Cerebellum (tissue), 4 donors: ENCODE measurements at places on chromosomes 4 and X. TPM values are rescaled to one million over a fixed set of nuclear protein-coding genes. Genes with fewer than 3 reads are reported as not detected.

C1QTNF7 gene
- 1.5 TPM for total RNA-seq

SERTM2 gene
- total RNA-seq, result not detected

CT45A1 gene
- total RNA-seq, result not detected

RP2 gene
- total RNA-seq, result 16.8 TPM

MBNL3 gene
- total RNA-seq, result 6.5 TPM

- no peak for DNase-seq
Observed at GRCh38 chr4:125649452-125649851, 334.7 kb downstream of the FAT4 start.

DKC1 gene
- 23.0 TPM for total RNA-seq

DNA sequence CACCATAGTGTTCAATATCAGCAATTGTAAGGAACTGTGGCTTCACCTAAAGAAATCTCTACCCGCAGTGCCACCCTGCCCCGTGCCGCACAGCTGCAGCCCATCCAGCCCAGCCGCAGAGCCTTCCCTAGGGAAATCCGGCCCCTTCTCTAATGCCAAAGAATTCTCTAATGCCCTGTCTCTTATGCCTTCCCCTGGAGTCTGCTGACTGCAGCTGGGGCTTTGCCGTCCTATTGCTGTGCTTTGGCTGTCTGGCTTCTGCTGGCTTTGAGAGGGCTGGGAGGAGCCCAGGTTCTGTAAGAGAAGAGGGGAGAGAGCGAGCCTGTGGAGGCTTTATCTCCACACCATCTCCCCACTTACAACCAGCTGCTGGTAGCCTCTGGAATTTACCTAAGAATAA is 85.9 kb upstream of the HELT start:
- DNase-seq, result no peak

DNA sequence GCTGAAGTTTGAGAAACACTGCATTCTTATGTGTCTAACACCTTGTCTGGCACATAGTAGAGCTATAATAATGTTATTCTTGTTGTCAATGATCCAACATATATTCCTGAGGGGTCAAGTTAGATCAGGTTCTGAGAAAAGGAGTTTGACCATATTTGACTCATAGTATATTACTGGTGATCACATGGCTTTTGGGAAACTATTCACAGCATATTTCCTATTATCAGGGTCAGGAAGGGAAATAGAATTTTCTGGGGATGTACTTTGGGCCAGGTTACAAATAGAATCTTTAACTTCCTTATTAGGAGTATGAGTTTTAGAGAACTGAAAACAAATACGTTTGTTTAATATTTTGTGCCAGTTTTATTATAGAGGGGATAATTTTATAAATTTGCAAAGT is 11.6 kb downstream of the IL15 start:
- DNase-seq, result no peak

TSR2 gene
- total RNA-seq, result 7.2 TPM

ZNF41 gene
- total RNA-seq, result 12.2 TPM

HMX1 gene
- 0.18 TPM for total RNA-seq

GRCh38 chr4:57094832-57095223 is 15.4 kb downstream of the IGFBP7 start:
- no peak for DNase-seq

GRCh38 chr4:38919494-38919893 is 51.9 kb downstream of the FAM114A1 start:
- DNase-seq, result no peak

BCOR gene
- 23.5 TPM for total RNA-seq

DNA sequence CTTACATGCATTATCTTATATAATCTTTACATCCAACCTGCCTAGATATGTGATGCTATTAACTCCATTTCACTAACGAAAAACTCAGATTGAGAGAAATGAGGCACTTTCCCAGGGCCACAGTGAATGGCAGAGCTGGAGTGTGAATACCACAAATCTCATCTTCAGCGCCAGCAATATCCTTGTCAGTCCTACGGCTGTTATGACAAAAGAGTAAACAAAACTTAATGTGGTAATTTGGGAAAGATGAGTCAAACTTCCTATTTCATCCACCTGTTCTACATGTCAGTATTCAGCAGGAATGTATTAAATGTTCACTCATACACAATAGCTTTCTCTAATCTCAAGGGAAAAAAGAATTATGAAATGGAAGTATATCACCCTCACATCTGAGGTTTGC is 56.9 kb downstream of the FAT1 start:
- no peak for DNase-seq

- peak; percentile 29 for DNase-seq
Observed at GRCh38 chrX:51860679-51861078, 32.7 kb upstream of the MAGED1 start.

DUSP21 gene
- not detected for total RNA-seq
